ENCODE measurements at places on chromosomes 2 and 18.

- no peak for DNase-seq
Observed at GRCh38 chr2:84214455-84214854, 244.6 kb downstream of the SUCLG1 start.

DNA sequence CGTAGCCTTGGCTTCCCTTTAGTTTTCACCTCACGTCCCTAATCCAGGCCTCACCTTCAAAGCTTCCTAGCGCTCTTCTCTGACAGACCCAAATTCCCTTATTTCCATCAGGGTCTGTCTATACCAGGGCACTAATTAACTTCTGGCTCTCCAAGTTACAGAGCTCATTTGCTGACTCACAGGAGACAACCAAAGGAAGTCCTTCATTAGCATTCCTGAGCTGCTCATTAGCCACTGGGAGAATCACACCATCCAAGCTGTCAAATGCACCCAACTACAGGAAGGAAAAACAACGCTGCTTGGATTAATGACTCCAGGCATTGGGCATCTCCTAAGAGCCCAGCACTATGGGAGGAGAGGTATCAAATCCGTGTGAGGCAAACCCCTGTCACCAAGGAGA, 109.8 kb upstream of the ALK start:
- no peak for DNase-seq

DNA sequence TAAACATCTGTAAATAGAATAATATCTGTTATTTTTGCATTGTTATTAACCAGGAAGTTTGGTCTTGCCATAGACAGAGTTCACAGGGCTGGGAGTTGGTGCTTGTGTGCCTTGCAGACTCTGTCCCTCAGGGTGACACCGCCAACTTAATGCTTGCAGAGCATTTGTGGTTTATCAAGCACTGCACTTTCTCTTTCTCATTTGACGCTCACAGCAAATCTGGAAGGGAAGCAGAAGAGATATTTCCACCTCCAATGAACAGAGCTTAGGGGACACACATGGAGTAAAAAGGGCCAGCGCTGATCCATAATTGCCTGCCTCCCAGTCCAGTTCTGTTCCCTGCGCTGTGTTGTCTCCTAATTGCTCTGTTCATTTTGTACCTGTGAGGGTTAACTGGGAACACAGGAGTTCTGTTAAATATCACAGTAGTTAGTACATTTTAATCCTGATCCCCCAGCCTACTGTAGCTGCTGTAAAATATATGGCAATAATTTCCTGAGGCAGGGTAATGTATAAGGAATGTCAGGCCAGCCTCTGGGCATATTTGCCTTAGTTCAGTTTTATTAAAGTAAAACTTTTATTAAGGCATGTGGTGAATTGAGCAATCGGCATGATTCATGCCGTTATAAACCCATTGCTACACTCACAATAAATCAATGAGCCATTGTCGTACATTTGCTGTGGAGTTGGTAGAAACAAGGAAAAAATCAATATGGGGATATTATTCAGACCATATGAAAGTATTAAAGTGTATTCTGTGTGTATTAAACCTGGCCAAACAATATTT, 182.5 kb upstream of the OSR1 start:
- no peak for DNase-seq

DNA sequence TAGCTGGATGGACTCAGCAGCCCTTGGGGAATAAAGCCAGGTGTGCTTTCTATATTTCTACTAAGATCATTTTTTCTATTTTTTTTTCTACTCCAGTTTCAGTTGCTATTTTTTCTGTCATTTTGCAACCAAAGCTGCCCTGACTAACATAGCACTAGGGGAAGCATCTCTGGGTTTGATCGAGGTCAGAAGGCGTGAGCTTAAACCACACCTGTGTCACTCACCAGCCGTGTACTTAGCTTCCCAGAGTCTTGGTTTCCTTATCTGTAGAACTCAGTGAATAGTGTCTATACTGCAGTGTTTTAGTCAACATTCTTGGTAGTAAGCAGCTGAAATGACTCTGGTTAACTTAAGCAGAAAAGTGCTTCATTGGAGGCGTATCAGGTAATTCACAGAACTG, 489.6 kb upstream of the SPRED2 start:
- DNase-seq, result no peak

DNA sequence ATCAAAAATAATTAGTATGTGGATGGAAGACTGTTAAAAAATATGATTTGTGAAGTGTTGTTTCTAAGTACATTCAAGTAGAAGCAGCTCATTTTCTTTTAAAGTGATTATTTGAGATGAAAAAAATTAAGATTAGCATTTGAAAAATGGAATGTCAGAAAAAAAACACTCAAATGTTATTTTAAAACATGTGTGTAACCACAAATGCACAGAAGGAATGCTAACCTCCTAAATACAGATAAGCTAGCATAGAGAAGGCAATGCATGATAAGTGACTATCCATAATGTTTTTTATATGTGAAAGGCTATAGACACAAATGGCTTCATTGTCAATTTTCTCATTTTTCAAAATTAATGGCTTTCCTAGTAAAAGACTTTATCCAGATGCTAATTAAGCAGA, 198.9 kb downstream of the NYAP2 start:
- DNase-seq, result no peak

DNA sequence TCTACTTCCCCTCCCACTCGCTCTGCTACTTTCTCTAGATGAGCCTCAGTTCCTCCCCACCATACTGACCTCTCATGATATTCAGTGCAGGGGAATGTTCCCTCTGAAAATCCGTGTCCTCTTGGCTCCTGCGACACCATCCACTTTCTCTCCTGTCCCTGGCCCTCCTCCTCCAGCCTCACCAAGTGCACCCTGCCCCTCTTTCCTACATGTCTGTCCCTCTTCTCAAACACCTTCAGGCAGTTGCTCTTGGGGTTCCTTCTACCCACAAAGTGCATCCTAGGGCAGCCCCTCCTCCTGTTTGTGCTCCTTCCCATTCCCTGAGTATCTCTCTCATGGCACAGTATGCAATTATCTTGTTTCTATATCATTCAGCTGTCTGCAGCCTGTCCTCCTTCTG, 246.4 kb upstream of the RAB6C start:
- DNase-seq, result no peak

GRCh38 chr18:26630596-26630995, 82.2 kb upstream of the KCTD1 start:
- DNase-seq, result no peak

GRCh38 chr2:165757906-165758675, 36.0 kb downstream of the GALNT3 start:
- DNase-seq, result no peak

DNA sequence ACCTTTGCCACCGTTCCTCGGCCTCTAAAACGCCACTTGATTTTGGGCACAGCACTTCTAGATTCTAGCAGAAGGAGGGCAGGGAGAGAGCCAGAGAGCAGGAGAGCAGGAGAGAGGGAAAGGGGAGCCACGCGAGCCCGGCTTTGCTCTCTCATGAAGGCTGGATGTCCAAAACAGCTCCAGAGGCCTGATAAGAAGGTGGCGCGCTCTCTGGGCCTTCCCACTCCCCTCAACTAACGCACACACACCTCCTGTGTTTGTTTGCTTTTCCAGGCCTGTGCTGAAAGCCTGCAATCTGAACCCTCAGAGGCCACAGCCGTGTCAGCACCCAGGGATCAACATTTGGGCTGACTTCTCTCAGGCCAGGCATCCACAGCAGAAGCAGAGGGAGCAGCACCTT, 184.8 kb upstream of the SOX11 start:
- no peak for DNase-seq

DNA sequence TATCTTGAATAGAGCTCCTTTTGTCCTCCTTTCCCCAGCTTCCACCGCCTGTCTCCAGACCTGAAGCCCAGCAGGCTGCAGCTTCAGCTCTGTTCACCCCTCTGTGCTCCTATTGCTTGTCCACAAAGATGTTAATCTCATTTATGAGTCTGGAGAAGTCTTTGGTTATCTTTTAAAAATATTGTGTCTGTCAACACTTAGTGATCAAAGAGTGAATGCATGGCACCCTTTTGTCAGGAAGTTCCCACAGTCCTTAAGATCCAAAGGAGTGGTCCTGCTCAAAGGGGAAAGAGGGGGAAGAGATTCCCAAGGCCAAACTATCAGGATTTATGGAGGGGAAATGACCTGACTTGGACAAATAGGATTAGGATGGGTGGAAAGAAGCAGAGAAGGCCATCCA, 118.9 kb downstream of the ACAA2 start:
- no peak for DNase-seq

GRCh38 chr18:74422541-74422940, 34.6 kb downstream of the DIPK1C start:
- DNase-seq, result no peak

- no peak for DNase-seq
Observed at GRCh38 chr18:63869851-63870250, 17.7 kb upstream of the SERPINB2 start.

GRCh38 chr2:171056307-171056706, 104.4 kb downstream of the TLK1 start:
- no peak for DNase-seq

DNA sequence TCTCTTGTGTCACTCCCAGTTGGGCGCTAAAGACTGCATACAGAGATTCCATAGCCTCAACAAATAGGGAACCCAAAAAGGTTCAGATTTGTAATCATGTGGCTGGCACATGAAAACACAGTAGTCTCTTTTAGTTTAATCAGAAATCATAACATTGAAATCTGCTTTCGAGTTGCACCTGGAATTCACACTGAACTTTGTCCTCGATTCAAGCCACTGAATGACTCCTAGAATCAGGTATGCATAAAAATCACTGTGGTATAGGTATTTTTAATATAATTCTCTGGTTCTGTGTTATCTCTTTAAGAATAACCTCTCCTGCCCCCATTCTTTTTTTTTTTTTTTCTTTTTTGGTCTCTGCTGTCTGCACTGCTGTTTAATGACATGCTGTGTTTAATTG, 150.2 kb downstream of the KCNH7 start:
- DNase-seq, result no peak

DNA sequence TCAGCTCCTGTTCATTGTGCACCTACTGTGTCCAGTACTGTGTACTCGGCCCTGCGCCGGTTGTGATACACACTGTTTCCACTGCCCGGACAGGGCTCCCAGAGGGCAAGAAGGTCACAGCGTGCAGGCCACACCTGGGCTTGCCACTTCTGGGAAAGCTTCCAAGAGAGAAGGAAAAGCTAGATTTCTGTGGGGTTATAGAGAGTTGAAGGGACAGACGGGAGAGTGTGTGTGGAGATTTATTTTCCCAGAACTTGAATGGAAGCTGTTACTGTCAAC, 3.8 kb upstream of the CNDP1 start:
- DNase-seq, result no peak

- DNase-seq, result no peak
Observed at GRCh38 chr2:215536510-215536909, 100.6 kb upstream of the FN1 start.

GRCh38 chr2:79717364-79718007, 204.6 kb downstream of the CTNNA2 start:
- no peak for DNase-seq

GRCh38 chr2:17630089-17630488, 89.6 kb downstream of the VSNL1 start:
- DNase-seq, result no peak

GRCh38 chr2:207632575-207633493, 7.6 kb upstream of the METTL21A start:
- no peak for DNase-seq

DNA sequence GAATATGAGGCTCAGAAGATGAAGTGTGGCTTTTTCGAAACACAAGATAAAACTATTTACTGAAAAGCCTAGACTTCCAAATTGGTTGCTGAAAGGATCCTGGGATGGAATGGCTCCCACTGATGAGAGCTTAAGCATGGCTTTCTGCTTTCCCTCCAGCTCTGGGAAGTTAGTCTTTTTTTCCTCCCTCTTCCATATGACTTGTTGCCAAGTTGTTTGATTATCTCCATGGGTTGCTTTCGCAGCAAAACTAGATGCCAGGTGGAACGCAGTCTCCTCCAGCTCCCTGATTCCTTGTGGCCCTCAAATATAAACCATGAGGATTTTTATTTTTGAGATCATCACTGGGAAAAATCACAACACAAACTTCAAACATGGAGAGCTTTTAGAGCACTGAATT, 276.5 kb downstream of the LRRTM1 start:
- no peak for DNase-seq

- DNase-seq, result no peak
Observed at GRCh38 chr18:332721-333510, 65.1 kb upstream of the THOC1 start.

DNA sequence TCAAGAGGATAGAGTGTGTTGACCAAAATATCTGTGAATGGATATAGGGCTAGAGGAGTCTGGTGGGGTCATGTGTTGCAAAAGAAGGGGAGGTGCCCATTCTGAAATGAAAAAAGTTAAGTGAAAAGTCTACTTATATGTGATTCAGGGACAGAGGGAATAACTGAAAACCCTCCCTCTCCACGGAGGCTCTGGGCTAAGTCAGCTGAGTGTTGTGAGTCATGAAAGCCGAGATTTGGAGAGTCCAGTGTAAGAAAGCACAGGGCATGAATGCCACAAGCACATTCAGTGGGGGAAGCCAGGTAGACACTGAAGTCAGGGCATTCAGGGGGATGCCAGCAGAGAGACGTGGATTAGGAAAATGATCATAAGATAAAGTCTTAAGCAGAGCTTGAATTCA, 871.9 kb downstream of the TSN start:
- no peak for DNase-seq

- DNase-seq, result no peak
Observed at GRCh38 chr2:208511016-208511415, 104.4 kb downstream of the PTH2R start.

DNA sequence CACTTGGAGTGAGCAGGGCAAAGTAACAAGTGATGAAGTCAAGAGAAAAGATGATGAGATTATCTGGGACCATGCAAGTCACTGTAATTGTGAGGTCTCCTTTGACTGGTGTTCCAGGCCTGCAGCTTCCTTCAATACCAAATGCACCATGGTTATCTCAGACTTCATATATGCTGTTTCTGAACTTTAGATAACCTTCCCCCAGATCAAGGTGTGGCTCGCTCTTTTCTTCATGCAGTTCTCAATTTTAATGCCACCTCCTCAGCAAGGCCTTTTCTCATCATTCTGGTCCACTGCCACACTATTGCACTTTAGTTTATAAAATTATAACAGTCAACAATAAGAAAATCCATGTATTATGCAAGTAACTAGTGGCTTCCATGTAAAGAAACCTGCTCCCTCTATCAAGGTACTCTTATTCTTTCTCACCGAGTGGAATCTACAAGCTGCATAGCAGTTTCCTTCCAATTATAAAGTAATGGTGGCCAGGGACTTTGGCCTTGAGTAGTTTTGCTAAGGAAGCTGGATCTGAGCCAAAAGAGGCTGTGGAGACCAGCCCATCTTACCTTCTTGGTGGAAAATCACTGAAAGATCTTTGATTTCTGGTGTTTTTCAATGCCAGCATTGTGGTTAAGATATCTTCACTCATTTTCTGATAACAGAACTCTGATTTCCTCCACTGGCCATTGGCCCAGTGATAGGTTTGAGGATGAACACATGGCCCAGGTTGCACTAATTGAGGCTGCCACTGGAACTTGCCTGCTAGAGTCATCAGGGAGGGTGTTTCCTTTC, 113.6 kb downstream of the KCNE4 start:
- no peak for DNase-seq

GRCh38 chr18:3595369-3596273, 145.6 kb downstream of the TGIF1 start:
- peak; percentile 22 for DNase-seq

DNA sequence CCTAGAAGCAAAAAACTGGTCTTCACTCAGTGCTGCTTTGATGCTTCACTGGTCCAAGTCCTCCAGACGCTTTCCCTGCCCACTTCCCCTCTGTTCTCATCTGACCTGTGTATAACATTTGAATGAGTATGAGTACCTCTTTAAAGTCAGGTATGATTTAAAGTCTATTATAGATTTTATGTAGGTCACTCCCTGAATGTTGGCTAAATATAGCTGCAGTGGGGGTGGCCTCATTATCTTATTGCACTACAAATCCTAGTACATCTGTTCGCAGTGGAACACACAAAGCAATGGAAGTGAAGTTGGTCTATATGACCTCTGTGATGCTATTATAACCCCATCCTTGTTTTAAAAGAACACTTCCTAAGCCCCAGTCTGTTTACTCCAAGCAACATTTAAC, 33.2 kb downstream of the ARHGEF33 start:
- DNase-seq, result no peak
